Activated CD8-positive, alpha-beta memory T cell treated with anti-CD3 and anti-CD28 coated beads for 1 hour (primary cell): ENCODE measurements at places on chromosomes 3 and 15.
A peak's percentile ranks its signal among the peaks of the same experiment; 100 is the strongest.

- DNase-seq = no peak
Measured at GRCh38 chr3:59551834-59552233, 502.0 kb upstream of the CFAP20DC start.

DNA sequence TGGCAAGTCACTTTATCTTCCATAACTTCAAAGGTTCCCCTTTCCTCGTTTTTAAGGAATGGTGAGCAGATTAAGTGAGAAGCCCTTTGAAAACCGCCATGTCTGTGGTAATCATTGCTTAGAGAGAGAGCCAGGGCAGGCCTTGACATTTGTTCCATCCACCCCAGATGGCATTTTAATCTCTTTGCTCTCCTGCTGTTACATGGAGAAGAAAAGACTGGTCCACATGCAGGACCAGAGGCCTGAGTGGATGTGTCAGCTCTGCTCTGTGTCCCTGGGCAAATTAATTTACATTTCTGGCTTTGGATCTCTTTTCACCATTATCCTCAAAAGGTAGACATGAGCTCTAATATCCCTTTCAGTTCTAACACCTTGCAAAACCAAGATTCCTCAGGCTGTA lies 157.3 kb upstream of the LPP start:
- no peak for DNase-seq

- no peak for DNase-seq
Measured at GRCh38 chr3:59696783-59697182, 647.0 kb upstream of the CFAP20DC start.

DNA sequence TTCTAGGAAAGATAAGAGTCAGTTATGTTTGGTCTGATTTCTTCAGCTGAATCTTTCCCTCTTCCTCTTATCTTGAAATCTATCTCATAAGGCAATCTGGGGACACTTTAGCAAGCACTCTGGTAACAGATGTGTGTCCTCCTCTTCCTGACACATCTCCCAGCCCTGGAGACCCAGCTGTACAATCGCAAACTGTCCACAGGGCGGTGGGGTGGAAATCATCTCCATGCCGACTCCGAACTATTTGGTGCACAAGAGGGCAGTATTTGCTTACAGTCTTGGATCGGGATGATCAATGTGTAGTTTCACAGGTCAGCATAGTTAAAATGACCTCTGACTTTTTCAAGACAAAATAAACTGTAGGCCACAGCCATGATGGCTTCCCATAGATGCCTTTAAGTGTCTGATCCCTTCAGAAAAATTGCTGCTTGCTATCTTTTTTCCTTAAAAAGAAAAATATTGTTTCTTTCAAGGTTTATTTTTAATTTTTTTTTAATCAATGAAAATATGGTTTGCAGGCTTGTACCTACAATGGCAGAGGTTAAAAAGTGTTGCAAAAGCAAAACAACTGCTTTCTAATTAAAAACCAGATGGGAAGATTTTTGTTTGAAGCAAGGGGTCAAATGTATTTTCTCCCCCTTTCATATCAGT lies 17.7 kb downstream of the EEFSEC start:
- no peak for DNase-seq

DNA sequence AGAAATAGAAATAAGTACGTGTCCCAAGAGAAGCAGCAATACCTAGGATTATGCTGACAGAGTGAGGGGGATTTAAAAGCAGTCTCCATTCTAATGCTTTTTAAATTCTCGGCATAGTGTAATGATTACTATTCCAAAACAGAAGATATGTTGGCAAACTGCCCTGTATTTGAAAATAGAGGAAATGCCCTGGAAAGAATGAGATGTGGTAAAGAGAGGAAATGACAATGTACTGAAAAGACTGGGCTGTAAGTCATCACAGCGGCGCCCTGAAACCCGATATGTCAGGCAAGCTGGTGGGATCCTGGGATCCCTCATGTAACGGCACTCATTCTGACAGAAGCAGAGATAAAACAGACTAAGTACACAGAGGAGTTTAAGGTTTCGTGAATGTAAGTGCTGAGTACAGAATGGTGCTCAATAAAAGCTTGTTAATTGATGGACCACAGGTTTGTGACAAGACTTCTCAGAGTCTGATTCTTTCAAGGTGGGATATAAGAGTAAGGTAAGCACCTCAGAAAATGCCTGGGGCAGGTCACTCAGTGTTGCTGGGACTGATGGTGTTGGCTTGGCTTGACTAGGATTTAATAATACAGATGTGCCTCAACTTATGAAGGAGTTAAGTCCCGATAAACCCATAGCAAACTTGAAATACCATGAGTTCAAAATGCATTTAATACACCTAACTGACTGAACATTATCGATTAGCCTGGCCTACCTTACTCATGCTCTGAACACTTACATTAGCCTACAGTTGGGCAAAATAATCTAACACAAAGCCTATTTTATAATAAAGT lies 91.4 kb downstream of the NFKBIZ start:
- DNase-seq = no peak

DNA sequence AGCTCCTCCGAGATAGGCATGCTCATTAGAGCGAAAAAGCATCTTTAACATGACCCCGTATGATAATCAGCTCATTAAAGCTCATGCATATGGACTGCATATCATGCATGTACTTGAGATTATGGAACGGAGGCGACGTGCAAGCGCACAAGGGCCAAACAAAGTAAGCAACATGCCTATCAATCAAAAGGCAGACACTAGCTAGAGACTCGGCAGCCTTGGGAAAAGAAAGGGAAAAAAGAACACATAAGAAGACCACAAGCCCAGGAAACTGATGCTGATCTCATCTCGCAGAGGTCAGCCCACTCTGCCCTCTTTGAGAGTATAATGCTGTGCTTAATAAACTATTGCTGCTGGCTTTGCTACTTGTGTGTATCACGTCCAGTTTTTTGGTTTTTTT lies 2.6 kb upstream of the ACOX2 start:
- DNase-seq = no peak

- no peak for DNase-seq
Measured at GRCh38 chr3:24523988-24524727, 29.5 kb upstream of the THRB start.

DNA sequence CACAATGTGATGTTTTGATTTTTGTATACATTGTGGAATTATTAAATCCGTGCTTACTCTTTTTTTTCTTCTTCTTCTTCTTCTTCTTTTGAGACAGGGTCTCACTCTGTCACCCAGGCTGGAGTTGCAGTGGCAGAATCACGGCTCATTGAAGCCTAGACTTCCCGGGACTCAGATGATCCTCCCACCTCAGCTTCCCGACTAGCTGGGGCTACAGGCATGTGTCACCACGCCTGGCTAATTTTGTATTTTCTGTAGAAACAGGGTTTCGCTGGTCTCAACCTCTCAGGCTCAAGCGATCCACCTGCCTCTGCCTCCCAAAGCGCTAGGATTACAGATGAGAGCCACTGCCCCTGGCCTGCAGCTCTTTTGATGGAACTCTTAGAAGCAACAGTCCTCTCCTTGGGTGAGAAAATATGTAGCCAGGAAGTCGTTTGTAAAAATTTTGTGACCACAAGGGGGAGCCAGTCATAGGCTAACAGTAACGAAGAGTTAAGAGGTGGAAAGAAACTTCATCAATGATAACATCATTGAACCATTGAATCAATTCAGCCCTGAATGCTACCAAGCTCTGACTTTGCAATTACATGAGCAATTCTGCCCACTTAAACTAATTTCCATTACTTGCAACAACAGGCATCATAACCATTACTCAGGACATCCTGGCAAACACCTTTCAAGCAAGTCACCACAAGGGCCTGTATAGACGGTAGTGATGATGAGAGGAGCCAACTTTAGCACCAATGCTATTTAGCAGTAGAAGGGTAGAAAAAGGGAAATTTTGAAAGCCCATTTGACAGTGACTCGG lies 16.7 kb upstream of the CMTM7 start:
- peak; percentile 40 for DNase-seq

DNA sequence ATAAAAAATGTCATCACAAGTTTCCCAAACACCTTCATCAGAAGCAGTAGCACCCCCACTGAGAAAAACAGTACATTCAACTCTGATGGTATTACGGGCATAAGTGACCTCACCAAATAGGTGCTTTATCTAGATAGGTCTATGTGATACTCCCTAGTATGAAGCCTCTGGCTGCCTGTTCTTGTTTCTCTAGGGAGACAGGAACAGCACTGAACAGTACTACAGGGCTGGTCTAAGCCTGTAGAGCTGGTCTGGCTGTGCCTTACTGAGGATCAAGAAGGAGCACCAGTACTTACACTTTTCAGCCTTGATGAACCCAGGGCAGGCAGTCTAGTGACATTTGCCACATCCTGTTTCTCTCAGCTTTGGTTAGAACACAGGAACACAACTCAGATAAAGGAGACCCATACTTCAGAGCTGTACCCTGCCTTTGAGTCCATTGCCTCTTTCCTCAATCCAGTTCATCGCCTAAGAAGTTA lies 35.9 kb downstream of the OXNAD1 start:
- DNase-seq = no peak

- no peak for DNase-seq
Measured at GRCh38 chr3:164940745-164941144, 137.6 kb downstream of the SI start.

- no peak for DNase-seq
Measured at GRCh38 chr3:46131884-46132450, 76.1 kb downstream of the CCR1 start.

DNA sequence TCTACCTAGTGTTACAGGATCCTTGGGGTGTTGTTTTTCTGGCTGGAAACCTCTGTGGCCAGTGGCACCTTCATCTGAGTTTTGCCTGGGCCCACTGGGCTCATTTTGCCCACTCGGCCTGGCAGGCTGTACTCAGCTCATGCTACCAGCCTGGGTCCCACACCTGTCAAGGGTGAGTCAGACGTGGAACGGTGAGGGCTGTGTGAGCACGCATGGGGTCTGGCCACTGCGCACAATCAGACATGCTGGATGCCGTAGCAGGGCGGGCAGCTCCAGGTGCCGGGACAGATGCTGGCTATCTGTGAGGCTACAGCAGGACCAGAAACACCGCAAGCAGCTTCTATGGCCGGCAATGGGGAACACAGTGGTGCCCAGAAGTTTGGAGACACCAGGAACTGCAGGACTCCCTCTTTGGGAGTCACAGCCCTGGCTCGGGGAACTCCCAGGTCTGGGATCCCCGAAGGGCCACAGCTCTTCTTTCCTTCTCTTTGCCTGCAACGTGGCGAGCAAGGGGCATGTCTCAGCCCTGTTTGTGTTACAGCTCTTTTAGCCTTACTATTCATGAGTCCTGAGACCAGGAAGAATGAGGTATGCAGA lies 35.9 kb upstream of the DNAJC13 start:
- DNase-seq = no peak

DNA sequence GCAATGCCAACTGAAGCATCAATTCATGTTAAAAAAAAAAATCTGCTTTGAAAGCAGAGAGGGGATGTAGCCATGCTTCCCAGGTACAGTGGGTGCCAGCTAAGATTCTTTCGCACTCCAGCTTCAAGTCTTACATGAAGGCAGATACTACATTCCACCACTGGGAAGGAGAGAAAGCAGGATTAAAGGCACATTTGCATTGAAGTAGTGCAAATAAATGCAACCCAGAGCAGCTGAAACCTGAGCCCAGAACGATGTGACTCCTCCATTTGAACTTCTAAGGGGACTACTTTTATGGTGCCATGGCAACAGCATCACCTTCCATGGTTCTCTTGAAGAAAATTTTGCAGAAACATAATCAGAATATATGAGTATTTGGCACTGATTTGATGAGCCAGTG lies 19.1 kb upstream of the GJD2 start:
- DNase-seq = no peak
